ENCODE measurements at places on chromosomes 7 and 10.
A peak's percentile ranks its signal among the peaks of the same experiment; 100 is the strongest.

GRCh38 chr7:30837581-30837980 is 66.4 kb downstream of the MINDY4 start:
- DNase-seq, result no peak

- no peak for DNase-seq
Observed at GRCh38 chr7:151732834-151733592, 143.9 kb downstream of the PRKAG2 start.

GRCh38 chr10:35545878-35546590 is 59.1 kb upstream of the GJD4 start:
- DNase-seq, result no peak

DNA sequence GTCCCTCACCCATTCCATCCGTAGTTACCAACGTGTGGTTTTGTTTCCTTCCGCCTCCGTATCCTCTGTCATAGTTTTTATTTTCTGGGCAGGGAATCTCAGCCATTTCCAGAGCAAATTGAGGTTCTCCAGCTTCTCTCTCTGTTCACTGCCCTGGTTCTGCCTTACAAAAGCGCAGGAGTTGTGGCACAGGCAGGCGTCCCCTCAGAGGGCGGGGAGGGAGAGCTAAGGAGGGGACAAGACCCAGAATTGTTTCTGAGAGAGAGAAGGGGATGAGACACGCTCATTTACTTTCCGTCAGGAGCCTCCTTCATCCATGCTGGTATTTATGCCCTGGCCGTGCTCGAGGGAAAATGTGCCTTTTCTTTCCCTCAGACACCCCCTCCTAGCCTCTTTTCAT is 71.0 kb downstream of the SH2D4B start:
- no peak for DNase-seq

- DNase-seq, result no peak
Observed at GRCh38 chr7:52143219-52143618, 826.6 kb upstream of the COBL start.

- no peak for DNase-seq
Observed at GRCh38 chr10:58554316-58554715, 41.6 kb downstream of the BICC1 start.

GRCh38 chr7:115635376-115635775 is 395.2 kb downstream of the TFEC start:
- DNase-seq, result no peak

- DNase-seq, result peak; percentile 81
Observed at GRCh38 chr7:22697876-22698606, 29.0 kb upstream of the IL6 start.

DNA sequence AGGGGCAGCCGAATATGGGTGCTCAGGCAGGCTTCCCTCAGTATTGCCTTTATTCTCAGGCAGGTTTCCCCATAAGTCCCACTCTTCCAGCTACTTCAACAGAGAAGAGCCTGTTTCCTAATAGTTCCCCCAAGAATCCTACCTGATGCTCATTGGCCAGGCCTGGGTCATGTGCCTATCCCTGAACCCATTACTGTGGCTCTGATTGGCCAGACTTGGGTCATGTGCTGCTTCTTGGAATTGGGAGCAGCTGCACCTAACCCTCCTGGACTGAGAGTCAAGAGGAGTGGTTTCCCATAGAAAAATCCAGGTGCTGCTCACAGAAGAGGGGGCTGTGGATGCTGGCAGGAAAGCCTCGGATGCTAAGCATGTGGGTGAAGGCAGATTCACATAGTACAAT is 21.7 kb downstream of the OPALIN start:
- DNase-seq, result no peak

DNA sequence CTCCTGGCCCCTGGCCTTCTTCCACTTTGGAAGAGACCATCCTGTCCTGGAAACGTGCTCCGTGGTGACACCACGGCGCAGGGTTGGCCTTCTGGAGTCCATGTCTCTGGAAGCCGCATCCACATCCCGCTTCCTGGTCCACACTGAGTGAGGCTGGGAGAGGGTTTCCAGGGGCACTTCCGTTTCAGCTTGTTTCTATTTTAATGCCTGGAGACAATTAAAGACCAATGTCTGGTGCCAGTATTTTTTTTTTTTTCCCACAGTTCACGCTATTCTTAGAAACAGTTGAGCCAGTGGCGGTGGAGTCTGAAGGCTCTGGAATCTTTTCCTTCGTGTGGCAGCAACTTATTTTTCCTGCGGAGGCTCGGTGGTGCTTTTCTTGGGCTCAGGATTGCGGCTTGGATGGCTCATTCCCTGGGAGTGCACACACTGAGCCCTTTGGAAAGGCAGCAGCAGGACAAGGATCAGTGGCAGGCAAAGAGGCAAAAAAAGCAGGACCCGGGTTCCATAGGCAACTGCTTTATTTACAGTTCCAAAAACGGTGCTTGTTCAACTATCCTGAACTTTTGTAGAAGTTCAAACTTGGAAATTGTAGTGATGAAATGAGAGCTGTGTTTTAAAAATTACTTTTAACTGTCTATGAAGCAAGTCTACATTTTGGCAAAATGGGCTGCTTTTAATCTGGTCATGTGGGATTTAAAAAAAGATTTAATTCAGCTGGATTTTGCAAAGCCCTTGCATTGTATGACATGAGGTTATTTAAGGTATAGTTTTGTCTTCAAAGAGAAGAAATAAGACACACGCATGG is 202.8 kb downstream of the BAMBI start:
- DNase-seq, result no peak

GRCh38 chr7:155917836-155918430 is 105.7 kb upstream of the SHH start:
- DNase-seq, result no peak

DNA sequence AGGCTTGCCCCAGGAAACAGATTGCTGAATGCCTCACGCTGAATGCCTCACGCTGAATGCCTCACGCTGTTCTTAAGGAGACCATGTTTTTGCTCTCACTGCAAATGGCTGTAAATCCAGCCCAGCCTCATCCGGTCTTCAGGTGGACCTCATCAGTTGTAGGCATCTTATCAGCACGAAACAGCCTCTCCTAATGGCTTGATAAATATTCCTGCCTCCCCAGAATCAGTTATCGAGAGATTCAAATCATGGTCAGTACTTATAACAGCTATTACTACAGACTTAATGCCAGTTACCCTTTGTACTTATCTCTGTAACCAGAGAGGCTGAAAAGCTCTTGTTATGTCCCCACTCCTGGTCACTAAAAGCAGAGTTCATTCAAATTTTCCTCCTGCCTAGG is 290.6 kb downstream of the FZD1 start:
- no peak for DNase-seq

GRCh38 chr10:50396491-50397311 is 145.4 kb upstream of the ASAH2 start:
- DNase-seq, result peak; percentile 89

- no peak for DNase-seq
Observed at GRCh38 chr7:158048569-158048968, 539.1 kb downstream of the PTPRN2 start.

DNA sequence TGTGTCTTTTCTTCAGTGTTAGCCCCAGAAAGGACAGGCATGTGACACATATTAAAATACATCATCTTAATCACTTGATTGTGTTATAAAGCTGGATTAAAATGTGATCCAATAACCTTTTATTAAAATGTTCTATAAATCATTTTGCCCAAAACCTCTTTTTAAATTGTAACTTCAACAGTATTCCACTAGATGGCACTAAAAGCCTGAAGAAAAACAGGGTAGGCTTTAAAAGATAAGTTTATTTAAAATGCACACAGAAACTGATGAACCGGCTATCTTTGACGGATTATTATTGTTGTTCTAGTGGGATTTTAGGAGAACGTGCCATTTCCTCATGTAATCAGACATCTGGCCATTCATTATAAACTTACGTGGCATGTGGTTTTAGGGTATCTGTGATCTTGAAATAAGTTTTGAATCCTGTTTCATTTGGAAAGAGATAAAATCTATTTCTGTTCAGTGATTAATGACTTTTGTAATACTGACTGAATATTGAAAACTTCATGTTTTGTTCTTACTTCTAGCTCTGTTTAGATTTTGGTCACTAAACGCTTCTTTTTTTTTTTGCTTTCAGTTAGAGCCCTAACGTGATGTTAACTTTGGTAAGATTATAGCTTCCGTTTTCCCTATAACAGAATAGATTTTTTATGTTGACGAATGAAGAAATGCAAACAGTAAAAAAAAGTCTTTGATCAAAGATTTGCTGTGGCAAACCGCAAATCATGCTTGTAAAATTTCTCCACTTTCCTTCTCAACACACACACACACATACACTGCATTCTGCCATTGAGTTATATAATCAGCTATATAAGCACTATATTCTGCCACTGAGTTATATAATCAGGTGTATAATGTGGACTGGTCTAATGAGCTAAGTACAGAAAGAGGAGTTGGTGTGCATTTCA is 13.6 kb downstream of the VPS50 start:
- peak; percentile 32 for DNase-seq

GRCh38 chr7:87959336-87959735 is 25.3 kb downstream of the ADAM22 start:
- no peak for DNase-seq

DNA sequence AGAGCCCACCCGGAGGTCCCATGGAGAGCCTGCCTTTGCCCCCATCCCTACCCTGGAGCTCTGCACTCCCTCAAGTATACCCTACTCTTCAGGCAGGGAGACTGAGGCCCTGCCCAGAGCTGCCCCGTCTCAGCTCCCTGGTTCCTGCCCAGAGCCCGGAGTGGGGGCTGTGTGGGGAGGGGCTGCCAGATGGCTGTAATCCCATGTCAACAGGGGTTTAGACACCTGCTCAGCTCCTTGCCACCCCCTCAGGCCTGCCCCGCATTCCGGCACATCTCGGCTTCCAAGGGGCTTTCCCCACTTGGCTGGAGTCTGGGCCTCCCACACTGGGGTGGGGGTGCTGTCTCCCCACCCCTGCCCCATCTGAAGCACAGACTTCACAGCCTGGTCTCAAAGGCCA is 20.9 kb upstream of the LFNG start:
- no peak for DNase-seq

DNA sequence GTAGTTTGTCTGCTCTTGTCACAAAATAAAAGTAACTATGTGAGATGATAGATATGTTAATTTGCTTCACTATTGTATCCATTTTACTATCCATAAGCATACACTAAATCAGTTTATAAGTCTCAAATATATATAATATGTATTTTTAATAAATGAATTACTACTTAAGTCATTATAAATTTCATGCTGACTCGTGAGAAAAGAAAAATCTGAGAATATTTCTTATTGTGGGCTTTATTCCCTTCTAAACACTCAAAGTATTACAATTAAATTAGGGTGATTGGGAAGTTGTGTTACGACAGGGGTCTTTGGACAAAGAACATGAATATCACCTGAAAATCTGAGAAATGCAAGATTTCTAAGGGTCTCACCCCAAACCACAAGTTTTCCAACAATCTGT is 48.7 kb upstream of the RELN start:
- no peak for DNase-seq

DNA sequence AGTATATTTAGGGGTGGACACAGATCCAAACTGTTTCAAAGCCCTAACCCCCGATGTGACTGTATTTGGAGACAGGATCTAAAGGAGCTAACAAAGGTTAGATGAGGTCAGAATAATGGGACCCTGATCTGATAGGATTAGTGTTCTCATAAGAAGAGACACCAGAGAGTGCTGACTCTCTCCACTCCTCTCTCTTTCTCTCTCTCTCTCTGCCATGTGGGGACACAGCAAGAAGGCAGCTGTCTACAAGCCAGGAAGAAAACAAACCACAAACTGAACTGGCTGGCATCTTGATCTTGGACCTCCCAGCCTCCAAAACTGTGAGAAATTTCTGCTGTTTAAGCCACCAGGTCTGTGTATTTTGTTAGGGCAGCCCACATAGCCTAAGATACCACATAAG is 84.7 kb upstream of the KDM7A start:
- DNase-seq, result no peak

DNA sequence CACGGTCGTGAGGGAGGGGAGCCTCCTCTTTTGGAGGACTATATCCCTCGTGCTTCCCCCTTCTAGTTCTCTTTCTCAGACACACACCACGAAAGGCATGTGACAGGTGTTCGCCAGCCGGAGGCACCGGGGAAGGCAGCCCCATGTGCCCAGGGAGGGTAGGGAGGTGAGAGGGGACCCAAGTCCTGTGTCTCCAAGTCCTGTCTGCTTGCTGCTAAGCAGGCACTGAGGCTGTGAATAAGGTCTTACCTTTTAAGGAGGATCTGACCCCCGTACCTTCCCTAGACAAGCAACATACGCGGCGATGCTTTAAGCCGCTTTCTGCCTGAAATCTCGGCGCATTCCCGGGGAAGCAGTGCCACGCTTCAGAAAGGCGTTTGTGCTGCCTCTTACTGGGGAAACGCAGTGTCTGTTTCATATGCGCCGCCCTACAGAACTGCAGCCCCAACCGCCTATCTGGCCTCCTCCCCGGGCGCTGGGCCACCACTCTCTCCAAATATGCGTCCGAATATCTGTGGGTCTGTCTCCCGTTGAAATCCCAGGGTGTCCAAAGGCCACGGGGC is 770 bp downstream of the PLXNA4 start:
- DNase-seq, result no peak

GRCh38 chr10:96666741-96667140 is 53.6 kb downstream of the PIK3AP1 start:
- DNase-seq, result no peak

DNA sequence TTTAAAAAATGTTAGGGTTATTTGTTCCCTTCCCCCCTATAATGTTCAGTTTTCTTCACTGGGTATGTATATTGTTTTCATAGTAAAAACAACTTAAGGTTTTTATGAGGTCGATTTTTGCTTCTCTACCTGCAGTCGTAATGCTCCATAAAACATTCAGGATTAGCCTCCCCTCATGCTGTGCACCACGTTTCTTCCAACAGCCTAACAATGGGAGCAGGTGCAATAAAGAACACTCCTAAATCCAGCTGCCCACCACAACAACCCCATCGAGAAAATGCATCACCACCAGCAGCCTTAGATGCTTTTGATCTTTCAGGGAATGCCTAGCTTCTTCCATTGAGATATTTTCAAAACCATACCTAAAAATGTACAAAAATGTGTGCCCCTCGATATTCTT is 111.1 kb downstream of the ADAM12 start:
- DNase-seq, result no peak

DNA sequence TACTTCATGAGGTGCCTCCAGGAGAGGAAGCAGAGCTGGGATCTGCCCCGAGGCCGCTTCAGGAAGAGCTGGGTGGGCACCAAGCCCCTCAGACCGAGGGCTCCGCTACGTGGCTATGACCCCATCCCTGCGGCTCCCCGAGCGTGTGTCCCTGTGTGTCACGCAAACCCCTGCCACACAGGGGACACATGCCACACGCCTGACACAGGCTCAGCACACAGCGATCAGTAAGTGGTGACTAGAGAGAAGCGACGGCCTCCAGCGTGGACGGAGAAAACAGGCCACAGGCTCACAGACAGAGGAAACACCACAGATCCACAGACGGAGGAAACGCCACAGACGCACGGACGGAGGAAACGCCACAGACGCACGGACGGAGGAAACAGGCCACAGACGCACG is 18.5 kb downstream of the DIP2C start:
- no peak for DNase-seq

GRCh38 chr7:51619880-51620279 is 303.3 kb upstream of the COBL start:
- DNase-seq, result no peak

Measured in activated CD4-positive, alpha-beta T cell treated with anti-CD3 and anti-CD28 coated beads, Interleukin-2, Interleukin-4, amounts not matched to agents 100 ng/mL and 50 ng/mL, durations not matched to agents 16 hours and 8 hours (primary cell).